Endodermal cell (in vitro differentiated cells): ENCODE measurements at places on chromosomes 16 and 17. TPM values are rescaled to one million over a fixed set of nuclear protein-coding genes. Genes with fewer than 3 reads are reported as not detected.

Gene MYH8
- not detected in 3 replicates for total RNA-seq

Gene TNP2
- total RNA-seq: not detected in 2 replicates

Gene DNAI2
- total RNA-seq: not detected in 3 replicates

Gene GLP2R
- not detected in 2 replicates for total RNA-seq

Gene RNF112
- 0.88 and 1.9 TPM in 2 replicates for total RNA-seq

Gene KRTAP17-1
- total RNA-seq: 0.46 TPM in 1 of 3 replicates, not detected in the others

Gene NOD2
- 0.07 and 0.33 TPM in 2 replicates for total RNA-seq

GRCh38 chr16:30184096-30184890 is 891 bp downstream of the CORO1A start:
- H3K4me3 ChIP-seq: no peak overlapping the region
- H3K4me1 ChIP-seq: peaks cover 2% of the 10 kb centered on the region
- H3K27ac ChIP-seq: no peak overlapping the region
- DNase-seq: peak; percentile 47

- H3K4me1 ChIP-seq: no peaks in the 10 kb centered on the region
- no peak overlapping the region for H3K4me3 ChIP-seq
- H3K27ac ChIP-seq: no peak overlapping the region
- H3K36me3 ChIP-seq: peaks cover 37% of the 10 kb centered on the region
Measured at GRCh38 chr16:90031186-90031930, 12.1 kb upstream of the DBNDD1 start.

- peak overlapping the region; percentile 85 for H3K4me3 ChIP-seq
- peaks cover 45% of the 10 kb centered on the region for H3K27me3 ChIP-seq
- peaks cover 8% of the 10 kb centered on the region for H3K4me1 ChIP-seq
- peak; percentile 88 for DNase-seq
- no peaks in the 10 kb centered on the region for H3K36me3 ChIP-seq
- H3K27ac ChIP-seq: peak overlapping the region; percentile 86
Measured at GRCh38 chr17:17723354-17724261, 42.4 kb downstream of the RAI1 start.

GRCh38 chr17:33777674-33778073 is 477.4 kb upstream of the CCL2 start:
- H3K4me3 ChIP-seq: no peak overlapping the region
- no peaks in the 10 kb centered on the region for H3K36me3 ChIP-seq
- DNase-seq: no peak
- H3K27me3 ChIP-seq: peaks cover 8% of the 10 kb centered on the region

- peaks cover 35% of the 10 kb centered on the region for H3K27me3 ChIP-seq
- H3K4me1 ChIP-seq: peaks cover 5% of the 10 kb centered on the region
- H3K4me3 ChIP-seq: peak overlapping the region; percentile 93
Measured at GRCh38 chr17:49229805-49230600, 584 bp downstream of the PHOSPHO1 start.

DNA sequence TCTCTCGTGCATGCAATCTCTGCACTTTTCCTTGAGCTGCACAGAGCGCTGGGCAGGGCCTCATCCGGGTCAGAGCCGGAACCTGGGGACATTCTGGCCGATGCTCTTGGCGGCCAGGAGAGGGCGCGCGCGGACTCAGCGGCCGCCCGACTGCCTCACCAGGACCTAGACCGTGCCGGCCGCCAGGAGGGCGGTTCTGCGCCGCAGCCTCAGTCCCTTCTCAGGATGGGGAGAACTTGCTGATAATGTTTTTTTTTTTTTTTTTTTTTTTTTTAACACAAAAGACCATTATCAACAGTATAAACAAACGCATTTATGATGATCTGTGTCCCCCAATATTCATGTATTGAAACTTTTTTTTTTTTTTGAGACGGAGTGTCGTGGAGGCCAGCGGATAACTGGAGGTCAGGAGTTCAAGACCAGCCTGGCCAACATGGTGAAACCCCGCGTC is 8.1 kb upstream of the FLYWCH2 start:
- peaks cover 9% of the 10 kb centered on the region for H3K27me3 ChIP-seq
- no peaks in the 10 kb centered on the region for H3K36me3 ChIP-seq
- peak; percentile 90 for DNase-seq
- no peak overlapping the region for H3K4me3 ChIP-seq

DNA sequence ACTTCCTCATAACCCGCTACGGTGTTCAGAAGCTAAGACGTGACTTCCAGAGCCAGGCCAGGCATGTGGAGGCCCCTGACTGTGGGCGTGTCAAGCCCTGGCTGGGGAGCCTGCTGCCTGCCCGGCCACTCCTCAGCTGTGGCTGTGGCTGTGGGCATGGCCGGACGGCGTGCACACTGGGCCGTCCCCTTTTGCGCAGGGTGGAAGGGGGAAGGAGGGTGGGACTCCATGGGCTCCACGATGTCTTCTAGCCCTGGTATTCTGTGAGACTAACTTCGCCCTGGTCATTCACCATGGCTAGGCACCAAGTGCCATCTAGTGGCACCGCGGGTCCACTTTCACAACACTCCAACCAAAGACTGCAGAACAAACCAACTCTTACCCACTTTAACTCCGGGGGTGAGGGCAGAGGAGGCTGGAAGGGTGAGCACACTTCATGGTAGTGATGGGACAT is 67.9 kb downstream of the N4BP1 start:
- no peaks in the 10 kb centered on the region for H3K27me3 ChIP-seq
- no peaks in the 10 kb centered on the region for H3K4me1 ChIP-seq
- peaks cover 57% of the 10 kb centered on the region for H3K36me3 ChIP-seq
- no peak overlapping the region for H3K4me3 ChIP-seq

GRCh38 chr16:52399116-52399515 is 147.8 kb downstream of the TOX3 start:
- no peaks in the 10 kb centered on the region for H3K4me1 ChIP-seq
- H3K27me3 ChIP-seq: no peaks in the 10 kb centered on the region
- no peak overlapping the region for H3K4me3 ChIP-seq
- no peak overlapping the region for H3K27ac ChIP-seq
- no peak for DNase-seq

- no peak overlapping the region for H3K4me3 ChIP-seq
- no peak overlapping the region for H3K27ac ChIP-seq
- H3K36me3 ChIP-seq: peaks cover 49% of the 10 kb centered on the region
Measured at GRCh38 chr17:29458066-29458465, 67.9 kb downstream of the TAOK1 start.

- H3K27me3 ChIP-seq: peaks cover 50% of the 10 kb centered on the region
- DNase-seq: no peak
- H3K4me1 ChIP-seq: no peaks in the 10 kb centered on the region
- H3K27ac ChIP-seq: no peak overlapping the region
- no peaks in the 10 kb centered on the region for H3K36me3 ChIP-seq
Measured at GRCh38 chr16:88384222-88385111, 1.7 kb downstream of the ZNF469 start.

GRCh38 chr16:21717608-21718007 is 53.8 kb downstream of the OTOA start:
- no peaks in the 10 kb centered on the region for H3K36me3 ChIP-seq
- H3K4me3 ChIP-seq: no peak overlapping the region
- no peak overlapping the region for H3K27ac ChIP-seq
- H3K27me3 ChIP-seq: no peaks in the 10 kb centered on the region

DNA sequence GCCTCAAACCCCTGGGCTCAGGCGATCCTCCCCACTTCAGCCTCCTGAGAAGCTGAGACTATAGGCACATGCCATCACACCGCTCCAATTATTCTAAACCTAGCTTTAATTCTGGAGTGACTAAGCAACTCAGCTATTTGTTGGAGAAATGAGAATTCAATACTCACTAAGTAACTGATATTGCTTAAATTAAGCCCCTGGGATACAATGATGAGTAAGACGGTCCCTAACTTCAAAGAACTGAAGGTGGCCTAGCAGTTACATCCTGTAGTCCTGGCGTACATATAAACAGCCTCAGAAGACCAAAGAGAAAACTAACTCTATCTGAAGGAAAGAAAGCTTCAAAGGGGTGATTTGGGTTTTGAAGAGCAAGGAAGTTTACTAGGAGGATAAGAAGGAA is 25.0 kb downstream of the XPO6 start:
- no peak overlapping the region for H3K27ac ChIP-seq
- DNase-seq: no peak
- no peaks in the 10 kb centered on the region for H3K36me3 ChIP-seq

DNA sequence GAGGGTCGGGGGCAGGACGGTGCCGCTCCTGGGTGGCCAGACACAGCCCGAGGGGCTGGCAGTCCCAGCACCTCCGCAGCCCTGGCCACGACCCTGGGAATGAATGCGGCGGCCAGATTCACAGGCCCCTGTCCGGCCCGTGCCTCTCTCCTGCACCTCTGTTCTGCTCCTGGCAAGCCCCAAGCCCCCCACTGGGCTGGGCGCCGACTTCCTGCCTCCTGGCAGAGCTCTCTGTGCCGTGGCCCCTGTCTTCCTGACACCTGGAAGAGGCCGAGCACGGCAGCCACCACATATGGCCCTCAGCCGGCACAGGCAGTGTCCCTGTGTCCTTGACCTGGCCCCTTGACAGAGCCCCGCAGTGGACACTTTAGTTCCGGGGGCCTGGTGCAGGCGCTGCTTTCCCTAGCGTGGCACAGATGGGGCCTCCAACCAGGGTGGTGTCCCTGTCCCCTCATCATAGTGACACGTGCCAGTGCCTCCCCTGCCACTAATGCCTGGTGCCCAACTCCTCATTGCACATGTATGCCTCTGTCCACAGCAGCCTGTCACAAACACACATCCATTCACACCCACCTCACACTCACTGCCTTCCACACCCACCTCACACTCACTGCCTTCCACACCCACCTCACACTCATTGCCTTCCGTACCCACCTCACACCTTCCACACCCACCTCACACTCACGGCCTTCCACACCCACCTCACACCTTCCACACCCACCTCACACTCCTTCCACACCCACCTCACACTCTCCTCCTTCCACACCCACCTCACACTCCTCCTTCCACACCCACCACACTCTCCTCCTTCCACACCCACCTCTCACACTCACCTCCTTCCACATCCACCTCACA is 110.6 kb upstream of the PLCG2 start:
- H3K27me3 ChIP-seq: no peaks in the 10 kb centered on the region
- no peak for DNase-seq
- H3K4me3 ChIP-seq: no peak overlapping the region

GRCh38 chr16:84819644-84820304 is at the start of gene CRISPLD2:
Gene CRISPLD2, plus strand, starts transcription at chr16:84819985. Its CDS starts 18,511 bp downstream, at chr16:84838496.
- no peaks in the 10 kb centered on the region for H3K4me1 ChIP-seq
- no peak within 1 kb of the TSS for H3K27ac ChIP-seq
- no peaks in the 10 kb centered on the region for H3K36me3 ChIP-seq
- H3K27me3 ChIP-seq: peaks cover 56% of the 10 kb centered on the region
- peak; percentile 98 for DNase-seq
- H3K4me3 ChIP-seq: peak within 1 kb of the TSS; percentile 83

DNA sequence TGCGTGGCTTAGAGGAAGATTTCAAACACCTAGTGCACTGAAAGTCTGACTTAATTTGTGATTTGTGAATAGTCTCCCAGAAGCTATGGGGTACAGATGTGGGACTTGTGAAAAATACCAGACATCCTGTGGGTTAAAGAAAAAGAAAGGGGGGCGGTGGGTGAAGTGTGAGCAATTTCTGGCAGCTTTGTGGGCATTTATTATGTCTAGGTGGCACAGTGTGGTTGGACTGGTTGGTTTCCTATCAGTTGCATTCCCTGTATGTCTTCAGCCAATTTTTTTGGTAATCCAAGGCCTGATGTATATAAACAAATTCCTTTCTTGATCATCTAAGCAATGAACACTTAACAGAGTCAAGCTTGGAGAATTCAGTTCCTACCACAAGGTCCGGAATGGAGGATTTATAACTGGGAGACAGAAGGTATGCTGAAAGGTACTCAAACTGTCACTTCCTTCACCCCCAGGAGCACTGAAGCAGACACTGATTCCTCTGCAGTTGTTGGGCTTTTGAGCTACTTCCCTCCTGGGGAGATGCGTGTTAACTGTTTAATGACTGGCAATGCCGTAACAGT is 211.6 kb downstream of the WWOX start:
- peaks cover 10% of the 10 kb centered on the region for H3K36me3 ChIP-seq
- H3K4me3 ChIP-seq: peak overlapping the region; percentile 80
- peak; percentile 71 for DNase-seq
- peaks cover 20% of the 10 kb centered on the region for H3K4me1 ChIP-seq
- H3K27me3 ChIP-seq: no peaks in the 10 kb centered on the region
- no peak overlapping the region for H3K27ac ChIP-seq

DNA sequence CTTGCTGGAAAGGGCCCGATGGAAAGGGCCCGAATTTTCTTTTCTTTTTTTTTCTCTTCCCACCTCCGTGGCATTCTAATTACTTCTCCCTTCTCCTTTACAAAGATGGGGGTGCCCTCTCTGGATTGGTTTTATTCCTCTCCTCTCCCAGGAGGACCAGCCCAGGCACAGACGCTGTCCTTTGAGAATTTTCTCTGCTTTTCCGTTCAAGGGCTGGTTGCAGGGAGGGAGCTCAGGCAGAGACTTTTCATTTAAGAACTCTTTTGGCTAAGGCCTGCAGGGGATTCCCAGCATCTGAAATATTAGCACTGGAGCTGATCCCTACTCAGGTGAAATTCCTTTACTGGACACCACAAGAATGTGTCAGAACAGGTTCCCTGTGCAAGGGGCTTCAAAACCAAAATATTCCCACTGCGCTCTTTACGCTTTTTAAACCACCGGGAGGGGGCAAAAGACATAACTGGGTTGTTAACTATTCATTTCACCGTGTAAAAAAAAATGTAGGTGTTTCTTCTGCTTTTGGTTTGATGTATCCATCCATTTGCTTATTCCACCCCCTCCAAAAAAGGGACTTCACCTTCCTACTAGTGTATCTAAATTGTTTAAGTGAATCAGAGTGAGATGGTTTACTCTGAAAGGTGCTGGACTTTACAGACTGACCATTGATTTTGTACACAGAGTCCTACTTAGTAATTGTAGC is 1.4 kb downstream of the NFAT5 start:
- peak; percentile 68 for DNase-seq
- peaks cover 23% of the 10 kb centered on the region for H3K36me3 ChIP-seq
- no peaks in the 10 kb centered on the region for H3K27me3 ChIP-seq
- H3K4me3 ChIP-seq: peak overlapping the region; percentile 99
- H3K27ac ChIP-seq: peak overlapping the region; percentile 80

DNA sequence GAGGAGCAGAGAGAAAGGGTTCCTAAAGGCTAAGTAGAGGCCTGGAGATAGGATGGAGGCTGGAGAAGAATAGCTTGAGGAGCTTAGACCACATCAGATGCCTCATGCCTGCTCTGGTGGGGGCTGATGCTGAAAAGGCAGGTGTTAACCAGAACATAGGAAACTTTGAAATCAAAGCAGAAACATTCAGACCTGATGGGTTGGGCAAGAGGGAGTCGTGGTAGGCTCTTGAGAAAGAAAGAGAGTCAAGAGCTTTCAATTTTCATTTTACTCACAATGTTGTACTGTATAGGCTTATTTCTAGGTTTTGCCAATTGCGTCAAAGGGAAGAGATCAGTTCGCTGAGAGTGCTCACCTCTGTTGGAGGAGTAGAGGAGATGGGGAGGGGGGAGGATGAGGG is 406.6 kb upstream of the SALL1 start:
- no peak for DNase-seq
- peaks cover 14% of the 10 kb centered on the region for H3K4me1 ChIP-seq
- H3K4me3 ChIP-seq: no peak overlapping the region
- no peak overlapping the region for H3K27ac ChIP-seq
- no peaks in the 10 kb centered on the region for H3K36me3 ChIP-seq

DNA sequence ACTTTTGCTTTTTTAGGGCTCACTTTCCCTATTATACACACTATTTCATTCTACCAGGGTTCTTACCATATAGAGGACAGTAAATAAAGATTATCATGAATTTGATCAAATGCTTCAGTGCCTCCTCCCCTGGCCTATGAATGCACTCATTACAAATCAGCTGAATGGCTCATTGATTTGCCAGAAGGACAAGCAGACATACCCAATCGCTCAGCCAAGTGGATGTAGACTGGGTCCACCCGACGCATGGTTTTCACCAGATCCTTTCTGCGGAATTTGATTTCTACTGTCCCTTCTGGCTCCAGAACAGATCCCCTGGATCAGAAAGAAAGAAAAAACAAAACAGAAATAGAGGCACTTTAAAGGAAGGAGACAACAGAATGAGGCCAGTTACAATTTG is 162.6 kb downstream of the AATF start:
- H3K27me3 ChIP-seq: no peaks in the 10 kb centered on the region
- peak; percentile 27 for DNase-seq
- H3K4me1 ChIP-seq: peaks cover 12% of the 10 kb centered on the region
- H3K27ac ChIP-seq: no peak overlapping the region
- peaks cover 61% of the 10 kb centered on the region for H3K36me3 ChIP-seq
